ENCODE measurements at places on chromosomes 5 and 9.

DNA sequence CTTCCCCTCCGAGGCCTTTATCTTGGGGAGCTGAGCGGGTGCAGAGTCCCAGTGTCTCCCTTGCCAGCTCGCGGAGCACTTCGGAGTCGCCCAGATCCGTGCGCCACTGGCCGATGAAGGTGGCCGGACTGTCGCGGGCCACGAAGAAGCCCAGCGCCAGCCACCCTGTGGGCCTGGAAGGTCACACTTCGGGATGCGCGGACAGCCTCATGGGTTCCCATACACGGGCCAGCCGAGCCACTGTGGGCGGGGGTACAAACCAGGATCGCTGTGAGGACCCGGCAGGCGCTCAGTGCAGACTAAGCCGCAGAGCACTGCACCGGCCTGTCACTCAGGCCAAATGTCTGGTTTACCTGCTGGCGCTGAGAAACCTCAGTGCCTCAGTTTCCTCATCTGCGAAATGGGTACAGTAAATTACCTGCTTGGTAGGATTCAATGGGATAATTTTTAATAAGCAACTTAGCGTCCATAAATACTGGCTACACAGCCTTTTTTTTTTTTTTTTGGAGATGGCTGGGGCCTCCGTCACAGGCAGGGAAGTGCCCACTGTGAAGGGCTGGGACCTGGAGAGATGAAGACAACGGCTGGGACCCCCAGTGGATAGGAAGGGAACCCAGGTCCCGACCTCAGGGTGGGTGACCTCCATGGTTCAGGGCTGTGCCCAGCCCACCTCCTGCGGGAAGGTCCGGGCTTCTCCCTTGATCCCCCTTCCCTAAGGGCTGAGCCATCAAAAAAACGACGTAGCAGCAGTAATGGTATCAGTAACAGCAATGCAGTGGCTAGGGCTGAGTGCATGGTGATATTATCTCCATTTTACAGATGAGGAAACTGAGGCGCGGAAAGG, 38.7 kb upstream of the CTSV start:
- no peak for DNase-seq

DNA sequence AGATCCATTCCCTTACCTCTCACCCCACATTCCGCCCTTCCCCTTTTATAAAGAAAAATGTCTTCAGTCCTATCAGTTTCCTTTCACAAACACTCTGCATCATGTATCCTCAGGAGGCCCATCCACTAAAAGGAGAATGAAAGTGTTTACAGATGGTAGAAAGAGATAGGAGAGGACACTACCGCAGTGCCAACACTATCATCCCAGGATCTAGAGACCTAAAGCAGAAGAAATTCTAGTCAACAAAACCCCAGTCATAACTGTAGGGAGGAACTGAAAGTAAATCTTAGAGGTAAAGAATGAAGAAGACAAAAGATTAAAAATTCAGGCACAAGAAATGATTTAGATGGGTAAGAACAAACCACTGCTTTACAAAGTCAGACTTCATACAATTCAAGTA, 114.1 kb downstream of the MLLT3 start:
- DNase-seq = no peak

DNA sequence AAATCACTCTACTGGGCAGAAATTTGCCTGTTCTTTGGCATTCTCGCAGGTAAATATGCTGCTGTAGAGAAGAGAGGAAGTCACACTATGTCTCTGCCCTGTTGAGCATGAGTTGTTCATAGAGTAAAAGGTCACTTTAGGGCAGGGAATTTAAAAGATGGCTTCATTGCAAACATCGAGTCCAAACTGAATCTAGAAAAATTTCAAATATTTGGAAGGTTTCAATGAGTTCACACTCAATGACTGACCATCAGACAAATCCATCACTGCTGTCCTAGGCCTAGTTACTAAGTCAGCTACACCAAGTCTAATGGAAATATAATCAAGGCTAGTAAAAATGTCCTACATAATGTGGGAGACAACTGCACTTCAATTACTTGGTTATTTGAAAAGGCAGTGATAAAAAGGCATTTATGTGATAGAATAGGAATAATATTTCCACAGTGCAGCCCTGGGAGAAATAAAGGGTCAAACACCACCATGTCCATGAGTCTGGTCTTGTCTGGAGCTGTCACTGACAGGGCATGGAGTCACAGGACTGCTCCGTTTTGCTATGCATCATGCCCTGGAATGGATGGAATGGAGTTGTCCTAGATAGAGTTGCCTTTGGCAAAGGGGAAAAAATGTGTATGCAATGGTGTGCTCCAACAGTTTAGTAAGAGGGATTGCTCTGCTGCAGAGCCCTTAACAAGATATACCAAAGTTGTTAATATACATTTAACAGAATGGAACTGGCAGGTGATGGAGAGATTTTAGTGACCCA, 218.5 kb upstream of the DAPK1 start:
- no peak for DNase-seq

- DNase-seq = no peak
Measured at GRCh38 chr9:127081250-127082185, 40.9 kb downstream of the ANGPTL2 start.

DNA sequence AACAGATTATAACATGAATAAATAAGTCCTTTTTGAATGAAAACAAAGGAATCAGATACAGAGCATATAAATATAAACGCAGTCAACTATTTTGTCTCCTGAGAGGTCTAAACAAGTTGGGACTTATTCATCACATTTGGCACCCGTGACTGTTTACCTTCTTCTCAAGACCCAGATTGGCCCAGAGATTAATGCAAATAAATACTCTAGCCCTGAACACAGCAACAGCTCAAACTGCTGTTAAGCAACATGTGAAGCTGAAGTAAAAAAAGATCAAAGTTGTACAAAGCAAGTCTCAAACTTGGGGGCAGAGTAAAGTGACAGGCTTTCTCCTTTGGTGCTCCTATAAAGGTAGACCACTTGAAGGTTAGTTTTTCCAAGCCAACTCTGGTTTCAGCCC, 95.0 kb upstream of the NR5A1 start:
- DNase-seq = no peak

DNA sequence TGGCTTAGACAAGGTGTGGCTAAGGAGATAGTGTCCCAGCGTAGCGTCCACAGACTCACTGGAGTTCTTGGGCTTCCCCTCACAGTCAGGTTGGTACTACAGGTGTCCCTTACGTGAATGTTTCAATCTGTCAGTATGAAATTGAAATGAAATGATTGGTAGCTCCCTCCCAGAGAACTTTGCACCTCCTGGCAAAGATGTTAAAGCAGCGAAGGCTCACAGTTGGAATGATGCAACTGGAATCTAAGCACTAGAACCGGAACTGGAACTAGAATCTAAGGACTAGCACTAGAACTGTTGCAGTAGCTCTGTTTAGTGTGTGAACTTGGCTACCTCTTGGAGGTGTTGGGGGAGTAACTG, 1.1 kb downstream of the SLC31A1 start:
- no peak for DNase-seq

DNA sequence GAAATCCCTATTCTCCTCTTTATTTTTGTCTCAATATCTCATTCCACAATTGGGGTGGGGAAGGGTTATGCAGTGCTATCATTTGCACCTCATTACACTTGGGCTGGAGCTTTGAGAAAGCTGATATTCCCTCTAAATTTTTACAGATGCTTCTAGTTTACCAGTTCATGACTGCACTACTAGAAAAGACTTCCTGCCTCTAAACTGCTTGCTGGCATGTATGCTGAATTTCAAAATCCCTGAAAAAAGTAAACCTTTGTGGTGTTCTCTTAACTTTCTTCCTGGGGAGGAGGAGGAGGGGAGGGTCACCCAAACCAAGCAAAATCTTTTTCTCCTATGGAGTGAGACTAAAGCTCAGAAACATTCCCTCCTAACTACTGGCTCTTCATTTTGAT, 45.1 kb downstream of the BNC2 start:
- no peak for DNase-seq

DNA sequence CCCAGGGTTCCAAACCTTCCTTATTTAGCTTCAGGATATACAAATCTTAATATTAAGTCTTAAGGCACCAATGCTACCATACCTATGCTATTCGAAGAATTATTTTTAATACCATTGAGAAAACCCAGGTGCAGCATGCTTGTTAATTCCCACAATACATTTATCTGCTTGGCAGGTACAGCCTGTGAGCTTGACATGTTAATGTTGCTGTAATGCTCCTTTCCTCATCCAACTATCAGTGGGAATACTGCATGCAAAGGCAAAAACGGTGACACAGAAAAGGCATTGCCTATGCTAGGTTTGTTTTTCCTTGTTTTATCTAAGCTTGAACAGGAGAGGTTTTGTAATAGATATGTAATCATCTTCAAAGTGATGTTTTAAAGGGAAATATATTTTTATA, 135.7 kb upstream of the COX7C start:
- DNase-seq = no peak

DNA sequence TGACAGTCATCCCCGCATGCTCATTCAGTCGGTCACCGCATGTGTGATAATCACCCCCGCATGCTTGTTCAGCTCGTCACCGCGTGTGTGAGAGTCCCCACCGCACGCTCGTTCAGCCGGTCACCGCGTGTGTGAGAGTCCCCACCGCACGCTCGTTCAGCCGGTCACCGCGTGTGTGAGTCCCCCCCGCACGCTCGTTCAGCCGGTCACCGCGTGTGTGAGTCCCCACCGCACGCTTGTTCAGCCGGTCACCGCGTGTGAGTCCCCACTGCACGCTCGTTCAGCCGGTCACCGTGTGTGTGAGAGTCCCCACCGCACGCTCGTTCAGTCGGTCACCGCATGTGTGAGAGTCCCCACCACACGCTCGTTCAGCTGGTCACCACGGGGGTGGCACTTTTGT, 3.5 kb downstream of the TRAF2 start:
- no peak for DNase-seq

DNA sequence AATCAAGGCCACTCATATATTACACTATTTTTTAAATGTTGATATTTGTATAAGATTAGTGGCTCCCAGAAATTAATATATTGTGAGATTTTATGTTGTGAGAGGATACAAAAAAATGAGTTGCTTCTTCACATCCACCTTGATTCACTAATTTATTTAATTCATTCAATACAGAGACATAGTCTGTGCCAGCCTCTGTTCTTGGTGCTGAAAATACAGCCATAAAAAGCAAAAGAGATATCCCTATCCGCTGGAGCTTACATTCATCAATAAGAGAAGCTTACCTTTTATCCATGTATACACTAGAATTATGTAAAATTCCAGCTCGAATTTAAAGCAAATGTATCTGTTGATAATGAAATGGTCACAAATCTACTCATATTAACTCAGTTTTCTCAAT, 92.2 kb upstream of the GABRG2 start:
- DNase-seq = no peak

GRCh38 chr5:1311439-1312055, 16.7 kb upstream of the TERT start:
- DNase-seq = no peak

GRCh38 chr9:21825637-21826036, 23.2 kb downstream of the MTAP start:
- no peak for DNase-seq

GRCh38 chr9:16341177-16341576, 529.3 kb downstream of the BNC2 start:
- DNase-seq = no peak

DNA sequence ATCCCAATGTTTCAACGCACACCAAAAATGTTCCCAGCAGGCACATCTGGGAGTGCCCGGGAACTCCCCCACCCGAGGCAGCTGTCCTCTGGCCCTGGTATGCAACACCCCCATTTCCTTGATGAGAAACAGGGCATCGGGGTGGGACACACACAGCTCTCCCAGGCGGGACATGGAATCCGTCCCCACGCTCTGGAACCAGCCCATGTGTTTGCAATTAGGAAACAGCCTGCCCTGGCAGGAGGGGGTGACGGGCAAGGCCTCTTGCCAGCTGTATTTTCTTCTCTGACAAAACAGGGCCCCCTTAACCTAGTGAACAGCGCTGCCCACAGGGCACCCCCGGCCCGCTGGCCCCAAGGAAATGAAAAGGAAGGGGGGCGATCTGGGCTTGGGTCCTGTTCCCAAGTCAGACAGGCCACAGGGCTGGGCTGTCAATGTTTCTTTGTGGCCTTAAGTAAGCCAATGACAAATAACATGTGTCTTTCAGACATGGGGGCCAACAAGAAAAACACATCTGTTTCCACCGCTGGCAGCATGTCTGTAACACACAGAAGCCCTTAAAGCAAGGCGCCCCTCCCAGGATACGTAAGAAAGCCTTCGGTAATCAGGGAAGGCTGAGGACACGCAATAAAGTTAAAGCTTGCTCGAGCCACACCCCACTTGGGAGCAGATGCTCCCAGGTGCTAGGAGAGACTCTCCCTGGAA, 125.3 kb downstream of the ROR2 start:
- no peak for DNase-seq

DNA sequence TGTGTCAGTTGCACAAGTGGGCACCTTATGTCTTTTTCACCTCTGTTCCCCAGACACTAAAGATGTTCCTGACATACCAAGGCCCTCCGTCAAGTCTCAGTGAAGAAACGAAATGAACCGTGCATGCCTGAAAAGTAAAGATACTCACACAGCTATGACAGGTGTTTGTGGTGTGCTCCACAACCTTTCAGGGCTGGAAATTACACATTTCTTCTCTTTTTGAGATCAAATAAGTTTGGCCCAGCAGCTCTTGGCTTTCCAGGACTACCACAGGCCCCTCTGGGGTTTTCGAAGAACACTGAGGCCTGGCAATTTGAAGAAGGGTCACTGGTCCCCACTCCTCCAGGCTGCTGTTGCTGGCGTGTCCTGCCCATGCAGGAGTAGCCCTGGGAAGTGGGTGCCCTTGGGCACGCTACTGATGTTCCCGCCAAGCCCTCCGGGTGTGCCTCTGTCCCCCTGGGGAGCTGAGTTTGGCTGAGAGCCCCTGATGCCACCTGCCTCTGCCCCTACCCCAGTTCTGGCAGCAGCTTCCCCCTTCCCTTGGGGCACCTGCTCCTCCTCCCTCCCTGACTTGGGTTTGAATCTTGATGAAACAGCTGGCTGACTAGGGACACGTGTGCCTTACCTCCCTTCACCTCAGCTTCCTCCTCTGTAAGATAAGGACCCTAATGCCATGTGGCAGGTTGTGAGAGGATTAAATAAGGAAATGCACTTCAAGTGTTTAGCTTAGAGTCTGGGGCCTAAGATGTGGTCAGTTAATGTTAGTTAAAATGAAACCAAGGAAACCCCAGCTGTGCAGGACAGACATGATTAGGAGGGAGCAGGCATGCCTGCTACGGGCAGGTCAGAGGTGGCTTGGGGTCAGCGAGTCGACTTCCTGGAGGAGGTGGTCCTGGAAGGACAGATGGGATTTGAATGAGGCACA, 49.1 kb upstream of the GADD45G start:
- DNase-seq = no peak

DNA sequence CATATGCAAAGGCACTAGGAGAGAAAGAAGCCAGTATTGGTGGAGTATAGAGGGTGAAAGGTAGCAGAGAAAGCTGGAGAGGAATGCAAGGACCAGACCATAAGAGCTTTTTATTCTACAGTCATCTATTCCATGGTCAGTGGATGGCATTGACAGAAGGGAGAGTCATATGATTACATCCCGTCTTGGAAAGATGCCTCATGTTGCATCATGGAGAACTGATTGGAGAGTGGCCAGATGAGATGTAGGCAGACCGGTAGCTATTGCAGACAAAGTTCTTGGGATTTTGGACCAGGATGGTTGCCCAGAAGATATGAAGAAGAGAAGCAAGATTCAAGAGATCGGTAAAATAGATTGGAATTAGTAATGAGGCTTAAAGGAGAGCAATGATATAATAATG, 260.7 kb downstream of the CHSY3 start:
- DNase-seq = no peak

Data from stimulated activated CD4-positive, alpha-beta T cell treated with anti-CD3 and anti-CD28 coated beads, Interleukin-4, amount 100 ng/mL, for 24 hours (primary cell).